GM19239 (cell line): ENCODE measurements at places on chromosomes 6 and 20.

- no peak for DNase-seq
Observed at GRCh38 chr6:14194483-14194882, 76.9 kb downstream of the CD83 start.

DNA sequence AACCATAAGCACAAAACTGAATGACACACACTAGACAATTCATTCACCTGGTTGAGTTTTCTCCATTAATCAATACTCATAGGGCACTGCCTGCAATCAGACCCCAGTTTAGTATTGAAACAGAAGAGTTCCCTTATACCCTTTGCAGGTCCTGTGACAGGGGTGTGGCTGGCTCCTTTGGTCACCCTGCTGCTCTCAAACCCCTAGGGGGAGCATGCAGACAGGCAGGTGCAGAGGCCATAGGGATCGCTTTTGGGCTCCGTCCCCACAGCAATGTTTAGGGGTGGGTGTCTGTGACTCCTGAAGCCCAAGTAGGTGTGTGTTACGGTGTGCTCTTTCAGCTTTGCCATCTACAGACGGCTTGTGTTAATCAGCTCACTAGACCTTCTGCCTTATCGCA, 210.4 kb downstream of the CENPW start:
- DNase-seq: no peak

- no peak for DNase-seq
Observed at GRCh38 chr20:54774426-54774825, 299.0 kb downstream of the DOK5 start.

DNA sequence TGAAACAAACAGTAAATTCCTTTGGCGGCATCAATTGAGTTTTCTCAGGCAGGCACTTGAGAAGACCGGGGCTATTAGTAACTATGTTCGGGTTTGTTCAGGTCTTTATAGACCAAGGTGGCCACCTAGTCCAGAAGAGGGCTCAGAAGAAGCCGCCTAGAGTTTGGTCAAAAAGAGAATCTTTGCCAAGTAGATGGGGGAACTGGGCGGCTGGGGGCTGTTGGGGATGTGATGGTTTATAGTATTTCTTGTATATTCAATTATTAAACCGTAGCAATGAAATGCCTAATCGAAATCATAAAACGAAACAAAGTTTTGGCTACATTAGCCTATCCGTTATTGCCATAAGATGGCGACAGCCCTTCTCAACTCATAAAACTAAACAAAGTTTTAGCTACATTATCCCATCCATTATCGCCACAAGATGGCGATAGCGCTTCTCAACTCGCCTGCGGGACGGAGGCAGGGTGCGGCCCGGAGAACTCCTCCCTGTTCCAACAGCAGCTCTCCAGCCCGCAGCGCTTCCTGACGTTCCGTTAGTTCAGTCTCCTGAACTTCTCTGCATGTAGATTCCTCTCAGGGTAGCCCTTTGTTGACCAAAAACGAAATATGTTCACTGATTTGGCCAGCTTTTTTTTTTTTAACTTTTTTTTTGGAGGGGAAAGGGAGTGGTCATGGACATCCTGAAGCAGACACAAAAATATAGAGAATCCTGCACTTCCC, 120.5 kb upstream of the PRSS16 start:
- DNase-seq: no peak

GRCh38 chr20:43322851-43323250, 133.1 kb upstream of the PTPRT start:
- no peak for DNase-seq

DNA sequence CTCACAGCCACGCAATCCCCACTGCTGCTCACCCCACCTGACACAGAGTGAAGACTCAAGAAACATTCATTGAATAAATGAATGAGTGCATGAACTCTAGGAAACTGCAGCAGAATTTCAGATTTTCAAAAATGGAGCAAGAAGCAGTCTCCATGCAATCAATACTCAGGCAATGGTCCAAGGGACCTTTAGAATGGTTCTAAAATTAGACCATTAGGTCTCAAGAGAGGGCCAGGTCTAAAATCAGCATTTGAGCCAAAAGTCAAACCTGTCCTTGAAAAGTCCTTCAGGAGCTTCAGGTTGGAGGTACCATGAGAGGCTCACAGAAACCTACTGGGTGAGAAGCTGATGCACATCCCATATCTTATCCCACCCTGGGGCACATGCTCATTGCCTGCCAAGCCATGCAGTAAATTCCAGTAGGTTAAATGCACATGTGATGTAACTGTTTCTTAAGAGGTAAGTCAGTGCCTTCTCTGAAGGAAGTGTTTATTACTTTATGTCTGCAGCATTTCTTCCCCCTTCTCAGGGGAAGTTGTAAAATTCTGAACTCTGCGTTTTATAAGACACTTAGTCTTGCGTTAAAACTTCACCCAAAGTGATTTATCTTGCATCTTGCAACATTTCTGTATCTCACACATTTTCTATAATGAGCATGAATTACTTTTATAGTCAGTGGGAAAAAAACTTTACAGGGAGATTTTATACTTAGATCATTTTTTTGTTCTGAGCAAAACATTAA, 126.6 kb downstream of the ADAT2 start:
- DNase-seq: no peak

GRCh38 chr6:30127238-30128093, 8.5 kb upstream of the TRIM40 start:
- no peak for DNase-seq

DNA sequence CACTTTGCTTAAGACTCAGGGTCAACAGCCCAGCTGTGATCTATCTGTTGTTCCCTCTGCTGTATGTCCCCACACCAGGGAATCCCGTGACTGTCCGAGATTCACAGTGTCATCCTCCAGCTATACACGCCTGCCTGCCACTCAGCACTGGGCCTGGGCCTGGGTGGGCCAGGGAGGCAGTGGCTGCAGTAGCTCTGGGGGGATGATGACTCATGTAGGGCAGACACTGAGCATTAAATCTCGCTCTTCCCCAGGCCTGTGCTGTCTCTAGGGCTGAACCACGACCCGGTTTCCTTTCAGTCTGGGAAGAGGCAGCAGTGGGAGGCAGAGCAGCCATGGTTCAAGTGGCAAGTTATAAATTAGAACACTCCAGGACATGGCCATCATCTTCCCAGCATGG, 173.9 kb downstream of the LRFN2 start:
- no peak for DNase-seq

DNA sequence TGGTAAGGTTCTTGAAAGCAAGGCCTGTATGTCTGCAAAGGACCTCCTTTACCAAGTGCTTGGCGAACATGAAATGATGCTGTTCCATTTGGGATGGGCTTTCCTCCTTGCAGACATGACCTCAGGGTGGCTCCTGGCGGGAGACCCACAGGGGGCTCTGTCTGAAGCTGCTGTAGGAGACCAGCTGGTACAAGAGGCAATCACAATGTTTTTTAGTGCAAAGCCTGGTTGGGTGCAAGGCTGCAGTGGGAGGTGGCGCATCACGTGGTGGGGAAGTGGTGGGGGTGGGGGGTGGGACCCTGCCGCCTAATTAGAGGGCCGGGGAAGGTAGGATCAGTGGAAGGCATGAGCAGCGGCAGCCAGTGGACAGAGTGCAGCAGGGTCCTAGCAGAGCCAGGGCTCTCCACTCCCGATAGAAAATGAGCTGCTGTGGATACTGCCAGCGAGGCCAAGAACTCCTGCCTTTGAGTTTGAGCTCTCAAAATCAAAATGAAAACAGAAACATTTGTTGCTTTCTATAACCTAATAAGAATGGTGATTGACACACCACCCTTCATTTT, 9.1 kb upstream of the ARMC2 start:
- no peak for DNase-seq

- DNase-seq: no peak
Observed at GRCh38 chr6:45563041-45563440, 185.3 kb upstream of the SUPT3H start.

DNA sequence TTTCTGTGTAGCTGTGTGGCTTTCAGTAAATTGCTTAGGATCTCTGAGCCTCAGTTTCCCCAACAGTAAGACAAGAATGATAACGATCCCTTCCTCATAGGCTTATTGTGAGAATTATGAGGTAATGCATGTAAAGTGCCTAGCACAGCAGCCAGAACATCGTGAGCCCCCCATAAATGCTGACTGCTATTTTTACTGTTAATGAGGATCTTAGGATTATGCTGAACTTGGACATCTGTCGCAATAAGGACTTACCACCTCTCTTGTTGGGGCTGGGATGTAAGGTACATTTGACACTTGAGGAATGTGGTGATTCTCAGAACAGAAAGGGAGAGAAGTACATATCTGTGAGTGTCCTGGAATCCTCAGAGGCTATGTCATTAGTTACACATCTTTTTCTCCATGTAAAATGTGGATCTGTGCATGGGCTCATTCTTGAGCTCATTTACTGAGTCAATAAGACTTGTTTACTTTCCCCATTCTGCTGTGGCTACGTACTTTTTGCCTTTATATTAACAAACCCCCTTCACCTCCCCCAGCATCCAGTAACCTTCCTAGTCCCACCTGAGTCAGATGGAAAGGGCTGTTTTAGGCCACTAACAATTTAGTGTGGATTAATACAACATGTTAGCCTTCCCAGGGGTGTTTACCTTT, 64.4 kb upstream of the PLEKHG1 start:
- DNase-seq: no peak

- no peak for DNase-seq
Observed at GRCh38 chr6:115512923-115513322, 547.8 kb downstream of the FRK start.

DNA sequence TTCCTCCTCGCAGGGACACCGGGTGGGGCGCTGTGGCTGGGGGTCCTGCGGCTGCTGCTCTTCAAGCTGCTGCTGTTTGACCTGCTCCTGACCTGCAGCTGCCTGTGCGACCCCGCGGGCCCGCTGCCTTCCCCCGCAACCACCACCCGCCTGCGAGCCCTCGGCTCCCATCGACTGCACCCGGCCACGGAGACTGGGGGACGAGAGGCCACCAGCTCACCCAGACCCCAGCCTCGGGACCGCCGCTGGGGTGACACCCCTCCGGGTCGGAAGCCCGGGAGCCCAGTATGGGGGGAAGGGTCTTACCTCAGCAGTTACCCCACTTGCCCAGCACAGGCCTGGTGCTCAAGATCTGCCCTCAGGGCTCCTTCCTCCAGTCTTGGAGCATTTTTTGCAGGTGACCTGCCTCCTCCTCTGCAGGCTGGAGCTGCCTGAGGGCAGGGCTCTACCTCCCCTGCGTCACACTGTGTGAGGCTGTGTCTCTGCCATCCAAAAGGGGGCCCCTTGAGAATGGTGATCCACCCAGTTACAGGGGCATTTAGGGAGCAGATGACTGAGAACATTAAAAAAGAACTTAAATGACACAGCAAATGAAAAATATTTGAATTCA, 3.9 kb upstream of the CNPY3 start:
- no peak for DNase-seq

DNA sequence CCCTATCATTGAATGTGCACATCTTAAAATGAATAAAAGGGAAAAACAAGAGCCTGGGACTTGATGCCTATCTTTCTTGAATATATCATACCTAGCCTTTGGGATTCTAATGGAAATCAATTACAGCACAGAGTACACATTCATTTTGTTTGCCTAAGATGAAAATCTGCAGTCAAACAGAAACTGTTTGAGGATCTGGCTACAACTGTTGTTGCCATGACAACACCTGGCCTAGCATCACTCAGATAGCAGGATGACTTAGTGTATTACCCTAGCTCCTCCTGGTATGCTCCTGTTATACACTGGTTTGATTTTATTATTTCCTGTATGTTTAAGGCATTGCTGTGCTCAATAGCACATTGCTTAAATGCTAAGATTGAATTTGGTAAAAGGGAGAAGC, 71.5 kb upstream of the LAMP5 start:
- DNase-seq: no peak

DNA sequence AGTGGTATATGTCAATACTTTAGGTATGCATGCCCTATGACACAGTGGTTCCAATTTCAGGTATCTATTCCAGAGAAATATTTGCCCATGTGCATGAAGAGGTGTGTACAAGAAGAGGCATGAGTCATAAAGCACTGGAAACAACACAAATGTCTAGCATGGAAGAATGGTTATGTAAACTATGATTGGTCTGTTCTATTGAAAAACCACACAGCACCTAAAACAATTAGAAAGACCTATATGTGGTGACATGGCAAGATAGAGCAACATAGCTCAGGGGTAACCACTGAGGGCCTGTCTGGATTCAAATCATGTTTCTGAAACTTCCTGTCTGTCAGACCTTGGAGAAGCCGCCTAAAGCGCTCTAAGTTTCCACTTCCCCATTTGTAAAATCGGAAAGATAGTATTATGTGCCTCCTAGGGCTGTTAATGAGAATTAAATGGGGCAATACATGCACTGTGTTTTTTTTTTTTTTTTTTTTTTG, 76.0 kb upstream of the SHLD1 start:
- no peak for DNase-seq

DNA sequence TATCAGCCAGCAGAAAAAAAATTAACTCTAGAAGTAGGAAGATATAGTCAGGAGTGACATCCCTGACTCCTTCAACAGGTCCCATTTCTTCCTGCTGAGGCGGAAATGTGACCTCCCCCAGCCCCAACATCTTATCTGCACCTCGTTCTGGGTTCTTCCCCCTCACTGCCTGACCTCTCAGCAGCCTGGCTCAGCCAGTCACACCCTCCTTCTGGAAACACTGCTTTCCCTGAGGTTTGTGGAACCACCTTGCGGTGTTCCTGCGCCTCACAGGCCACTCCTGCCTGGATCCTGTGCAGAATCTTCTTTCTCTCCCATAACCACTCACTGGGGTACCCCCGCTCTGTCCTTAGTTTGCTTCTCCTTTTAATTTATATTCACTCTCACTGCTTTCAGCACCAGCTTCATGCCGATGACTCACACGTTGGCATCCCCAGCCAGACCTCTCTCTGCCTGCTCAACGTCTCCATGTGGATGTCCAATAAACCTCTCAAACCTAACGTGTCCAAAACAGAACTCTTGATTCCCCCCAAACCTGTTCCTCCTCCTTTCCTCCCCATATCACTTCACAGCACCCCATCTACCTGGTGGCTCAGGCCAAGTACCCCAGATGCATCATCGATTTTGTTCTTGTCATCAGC, 222.8 kb upstream of the PLN start:
- DNase-seq: no peak

GRCh38 chr20:58869662-58870227, 17.2 kb downstream of the GNAS start:
- no peak for DNase-seq

DNA sequence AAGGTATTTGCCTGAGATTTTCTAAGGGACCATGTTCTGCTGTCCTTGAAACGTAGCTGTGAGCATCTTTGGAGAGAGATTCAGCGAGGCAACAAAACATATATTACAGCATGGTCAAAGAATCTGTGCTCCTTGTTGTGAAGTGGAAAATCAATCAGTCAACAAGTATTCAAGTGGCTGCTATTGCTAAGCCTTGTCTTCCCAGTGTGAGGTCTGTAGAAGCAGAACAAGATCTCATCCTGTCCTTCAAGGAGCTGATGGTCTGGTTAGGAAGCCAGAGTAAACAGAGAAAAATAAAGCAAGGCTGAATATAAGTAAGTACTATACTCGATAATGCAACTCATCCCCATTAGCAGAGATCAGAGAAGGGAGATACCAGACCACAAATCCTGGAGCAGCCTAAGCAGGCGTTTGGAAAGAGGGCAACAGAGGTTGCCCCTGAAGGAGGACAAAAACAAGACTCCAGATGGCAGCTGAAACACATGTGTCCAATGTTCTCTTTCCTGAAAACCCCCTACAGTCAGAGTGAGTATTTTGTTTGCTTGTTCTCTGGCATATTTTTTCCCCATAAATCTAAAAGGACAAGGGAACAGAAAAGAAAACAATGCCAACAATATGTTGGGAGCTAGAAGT, 392.0 kb downstream of the SYNE1 start:
- DNase-seq: no peak
